HT1080 (cell line): ENCODE measurements at places on chromosomes 13 and 19.

GRCh38 chr13:102355251-102355650, 46.6 kb downstream of the FGF14 start:
- DNase-seq: no peak

DNA sequence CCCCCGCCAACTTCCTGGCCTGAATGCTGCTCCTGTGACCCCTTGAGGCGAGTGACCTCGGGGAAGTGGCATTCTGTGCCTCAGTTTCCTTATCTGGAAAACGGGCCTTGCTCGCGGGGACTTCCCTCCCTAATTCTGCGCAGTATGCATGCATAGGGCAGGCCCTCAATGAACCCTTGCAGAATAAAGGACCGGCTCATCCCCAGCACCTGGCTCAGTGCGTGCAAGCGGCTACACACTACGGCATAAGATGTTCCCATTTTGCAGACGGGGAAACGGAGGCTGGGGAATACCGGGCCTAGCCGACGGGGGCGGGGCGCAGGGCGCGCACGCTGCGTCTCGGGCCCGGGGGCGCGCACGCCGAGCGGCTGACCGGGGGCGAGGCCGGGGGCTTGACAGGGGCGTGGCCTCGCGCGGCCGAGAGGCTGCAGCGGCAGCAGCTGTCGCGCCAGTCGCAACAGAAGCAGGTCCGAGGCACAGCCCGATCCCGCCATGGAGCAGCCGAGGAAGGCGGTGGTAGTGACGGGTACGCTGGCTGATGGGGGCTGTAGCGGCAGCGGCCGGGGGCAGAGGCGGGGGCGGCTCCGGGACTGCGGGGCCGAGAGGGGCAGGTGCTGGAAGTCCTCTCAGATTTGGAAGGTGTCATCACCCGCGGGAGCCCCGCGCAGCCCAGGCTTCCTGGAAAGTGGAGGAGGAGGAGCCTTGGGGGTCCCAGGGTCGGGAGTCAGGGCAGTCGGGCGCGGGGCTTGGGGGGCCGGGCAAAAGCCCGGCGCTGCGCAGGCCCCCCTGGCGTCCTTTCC, at the start of gene PGPEP1:
PGPEP1 (plus strand) TSS at position 409 of the 800 bp plus-strand sequence; CDS start at position 493, 84 bp downstream.
- peak; percentile 37 for DNase-seq

- no peak for DNase-seq
Measured at GRCh38 chr13:77653301-77653700, 44.2 kb upstream of the SLAIN1 start.

- no peak for DNase-seq
Measured at GRCh38 chr19:662207-662961, 630 bp downstream of the RNF126 start.

GRCh38 chr13:28426381-28426780, 68.5 kb downstream of the FLT1 start:
- no peak for DNase-seq

GRCh38 chr13:110367620-110368019, 60.5 kb downstream of the COL4A2 start:
- DNase-seq: no peak

DNA sequence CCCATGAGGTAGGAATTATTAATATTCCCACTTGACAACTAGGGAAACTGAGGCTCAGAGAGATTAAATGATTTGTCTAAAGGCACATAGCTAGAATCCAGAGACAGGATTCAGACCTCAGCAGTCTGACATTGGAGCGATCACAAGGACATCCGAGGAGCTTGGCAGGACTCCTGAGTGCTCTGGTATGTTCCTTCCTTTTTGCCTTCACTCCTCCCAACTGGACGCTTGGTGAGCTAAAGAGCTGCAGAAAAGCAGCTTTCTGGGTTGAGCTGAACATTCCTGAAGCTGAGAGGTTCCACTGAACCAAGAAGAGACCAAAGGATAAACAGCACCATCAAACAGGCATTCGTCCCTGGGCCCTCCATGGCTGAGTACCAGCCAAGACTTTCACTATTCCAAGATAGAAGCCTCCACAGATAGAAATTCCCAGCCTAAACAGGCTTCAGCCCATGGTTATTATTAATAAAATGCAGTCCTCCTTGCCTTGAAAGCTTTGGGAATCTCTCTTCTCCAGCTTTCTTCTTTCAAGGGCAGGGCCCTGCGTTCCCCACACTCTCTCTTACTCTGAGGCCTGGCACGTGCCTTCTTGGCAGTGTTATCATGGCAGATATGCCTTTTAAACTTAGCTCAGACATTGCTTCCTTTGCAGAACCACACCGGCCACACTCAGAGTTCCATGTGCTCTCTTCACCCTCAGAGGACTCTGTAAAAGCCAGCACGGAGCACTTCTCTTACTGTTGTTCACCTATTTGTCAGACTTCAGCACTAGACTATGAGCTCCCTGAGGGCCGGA, 97.1 kb downstream of the CYSLTR2 start:
- no peak for DNase-seq

- DNase-seq: peak; percentile 37
Measured at GRCh38 chr13:46896341-46897137, at the start of gene HTR2A. Gene HTR2A (minus strand): TSS chr13:46897053. CDS start chr13:46895906, 1,147 bp downstream.

- DNase-seq: no peak
Measured at GRCh38 chr19:56595548-56595899, 422 bp downstream of the ZNF71 start.

DNA sequence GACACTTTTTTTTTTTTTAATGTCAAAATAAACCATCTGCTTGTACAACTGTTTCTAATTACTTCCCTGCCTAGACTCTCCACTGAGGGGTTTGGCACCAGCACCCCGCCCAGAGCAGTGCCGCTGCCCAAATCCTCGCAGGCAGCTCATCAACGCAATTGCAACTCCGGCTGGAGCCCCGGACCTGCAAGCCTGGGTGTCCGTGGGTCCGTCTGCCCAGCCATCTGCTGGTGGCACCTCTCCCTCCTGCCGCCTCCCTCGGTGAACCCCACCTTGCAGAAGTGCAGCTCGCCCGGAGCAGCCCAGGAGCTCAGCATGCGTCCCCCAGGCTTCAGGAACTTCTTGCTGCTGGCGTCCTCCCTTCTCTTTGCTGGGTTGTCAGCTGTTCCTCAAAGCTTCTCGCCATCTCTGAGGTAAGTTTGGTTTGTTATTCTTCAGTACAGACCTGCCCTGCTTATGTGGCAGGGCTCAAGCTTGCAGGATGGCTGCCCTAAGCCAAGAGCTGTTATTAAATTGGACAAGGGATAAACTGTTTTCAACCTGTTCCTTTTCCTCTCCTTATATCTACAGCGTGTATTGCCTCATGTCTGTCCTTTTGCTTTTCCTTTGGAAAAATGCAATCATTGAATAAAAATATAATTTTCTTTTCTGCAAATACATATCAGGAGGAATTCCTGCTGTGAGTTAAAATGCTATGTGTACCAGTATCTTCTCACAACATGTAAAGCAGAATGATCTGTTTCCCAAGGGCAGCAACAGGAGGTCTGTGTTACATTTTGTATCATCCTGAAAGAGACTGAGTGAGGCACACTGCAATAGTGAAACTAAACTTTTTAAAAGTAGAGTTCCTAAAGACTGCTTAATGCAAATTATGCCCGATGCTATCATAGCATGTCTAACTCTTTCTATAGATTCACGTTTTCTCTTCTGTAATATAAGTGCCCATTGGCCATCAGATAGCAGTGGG, at the start of gene ITGBL1:
ITGBL1 (plus strand) TSS at position 157 of the 967 bp plus-strand sequence; CDS start at position 316, 159 bp downstream.
- peak; percentile 57 for DNase-seq

- DNase-seq: no peak
Measured at GRCh38 chr13:111315347-111315995, 5.0 kb upstream of the TEX29 start.

GRCh38 chr13:22757530-22758120, 423.2 kb upstream of the SGCG start:
- DNase-seq: no peak

DNA sequence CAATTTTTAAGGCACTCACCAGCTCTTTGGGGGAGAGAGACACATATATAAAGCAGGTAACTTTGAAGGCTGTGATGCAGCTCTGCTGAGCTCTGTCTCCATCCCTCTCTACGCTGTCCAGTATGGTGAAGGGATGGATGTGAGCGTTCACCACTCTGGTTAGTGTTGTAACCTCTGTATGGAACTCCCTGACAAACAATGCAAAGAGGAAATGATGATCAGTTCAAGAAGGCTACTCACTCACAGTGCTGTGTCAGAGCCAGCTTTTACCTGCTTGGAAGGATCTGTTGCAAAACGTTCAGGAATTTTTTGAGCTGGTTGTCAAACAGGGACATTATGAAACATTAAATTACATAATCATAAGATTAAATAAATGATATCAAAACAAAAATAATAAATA, 90.8 kb upstream of the SLC10A2 start:
- peak; percentile 13 for DNase-seq

DNA sequence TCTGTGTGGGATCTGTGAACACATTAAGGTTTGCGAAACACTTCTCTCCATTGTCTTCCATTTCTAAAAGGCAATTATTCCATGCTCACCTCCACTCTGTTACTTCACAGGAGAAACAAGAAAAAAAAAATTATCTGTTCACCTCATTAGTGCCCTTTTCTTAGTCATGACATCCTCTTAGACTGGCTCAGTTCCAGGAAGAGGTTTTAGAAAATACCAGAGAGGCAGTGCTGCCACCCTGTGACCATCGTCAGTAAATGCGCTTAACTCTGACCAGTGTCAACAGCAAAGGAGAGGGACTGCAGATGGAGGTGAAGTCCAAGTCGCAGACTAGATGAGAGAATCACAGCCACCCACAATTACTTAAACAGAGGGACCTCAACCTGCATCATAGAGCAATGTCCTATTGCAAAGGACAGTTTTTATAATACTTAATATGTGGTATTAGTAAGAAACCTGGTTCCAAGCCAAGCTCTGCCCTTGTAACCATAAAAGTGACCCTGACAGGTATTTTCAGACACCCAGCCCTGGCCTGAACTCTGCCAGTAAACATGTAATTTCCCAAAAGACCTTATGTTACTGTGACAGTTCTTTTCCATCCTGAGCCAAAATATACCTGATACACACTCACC, 19.4 kb downstream of the CEACAM21 start:
- peak; percentile 66 for DNase-seq

DNA sequence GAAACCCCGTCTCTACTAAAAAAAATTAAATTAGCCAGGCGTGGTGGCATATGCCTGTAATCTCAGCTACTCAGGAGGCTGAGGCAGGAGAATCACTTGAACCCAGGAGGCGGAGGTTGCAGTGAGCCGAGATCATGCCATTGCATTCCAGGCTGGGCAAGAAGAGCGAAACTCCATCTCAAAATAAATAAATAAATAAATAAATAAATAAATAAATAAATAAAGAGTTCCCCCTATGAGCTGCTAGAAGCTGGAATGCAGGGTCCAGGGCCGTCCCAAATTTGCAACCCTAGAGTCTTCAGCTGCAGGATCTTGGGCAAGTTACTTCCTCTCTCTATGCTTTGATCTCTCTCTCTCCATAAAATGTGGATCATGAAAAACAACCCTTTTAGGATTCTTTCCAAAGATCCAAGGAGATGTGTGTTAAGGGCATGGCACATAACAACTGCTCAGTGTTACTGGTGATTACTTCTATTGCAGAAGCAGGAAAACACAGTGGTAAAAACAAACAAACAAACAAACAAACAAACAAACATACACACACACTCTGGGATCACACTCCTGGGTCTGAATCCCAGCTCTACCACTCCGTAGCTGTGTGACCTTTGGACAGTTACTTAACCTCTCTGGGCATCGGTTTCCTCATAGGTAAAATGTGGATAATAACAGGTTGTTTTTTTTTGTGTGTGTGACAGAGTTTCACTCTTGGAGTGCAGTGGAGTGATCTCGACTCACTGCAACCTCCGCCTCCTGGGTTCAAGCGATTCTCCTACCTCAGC, 78.8 kb downstream of the CACNA1A start:
- no peak for DNase-seq
